CD4-positive, alpha-beta T cell treated with Interleukin-15 for 1 hour (primary cell): ENCODE measurements at places on chromosomes 16 and 17.

DNA sequence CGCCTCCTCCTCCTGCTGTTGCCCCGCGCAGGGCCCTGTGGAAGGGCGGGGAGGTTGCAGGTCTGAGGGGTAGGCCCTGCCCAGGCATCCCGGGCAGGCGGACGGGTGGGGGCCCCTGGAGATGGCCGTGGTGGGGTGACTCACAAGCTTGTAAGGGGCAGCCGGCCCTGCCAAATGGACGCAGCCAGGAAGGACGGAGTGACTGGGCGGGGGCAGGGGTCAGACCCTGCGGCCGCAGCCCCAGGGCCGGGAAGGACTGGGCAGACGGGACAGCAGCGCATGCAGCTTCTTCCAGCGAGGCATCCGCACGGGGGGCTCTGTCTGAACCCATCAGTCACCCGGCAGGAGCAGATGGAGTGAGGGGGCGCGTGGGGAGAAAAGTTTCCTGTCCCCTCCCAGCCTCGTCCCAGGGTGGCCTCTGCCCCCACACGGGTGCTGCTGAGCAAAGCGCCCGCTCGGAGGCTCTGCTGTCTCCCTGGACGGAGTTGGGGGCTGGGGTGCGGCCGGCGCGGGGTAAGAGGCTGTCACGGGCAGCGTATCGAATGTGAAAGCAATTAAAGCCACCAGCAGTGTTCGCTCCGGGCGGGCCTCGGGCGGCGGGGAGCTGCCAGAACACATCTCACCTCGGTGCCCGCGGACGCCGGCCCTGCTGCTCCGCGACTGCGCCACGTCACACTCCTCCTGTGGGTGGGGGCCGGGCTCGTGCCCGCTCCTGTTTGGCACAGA is 5.4 kb upstream of the PRR35 start:
- no peak for DNase-seq

GRCh38 chr17:32625971-32626370 is 139.2 kb downstream of the CDK5R1 start:
- no peak for DNase-seq

DNA sequence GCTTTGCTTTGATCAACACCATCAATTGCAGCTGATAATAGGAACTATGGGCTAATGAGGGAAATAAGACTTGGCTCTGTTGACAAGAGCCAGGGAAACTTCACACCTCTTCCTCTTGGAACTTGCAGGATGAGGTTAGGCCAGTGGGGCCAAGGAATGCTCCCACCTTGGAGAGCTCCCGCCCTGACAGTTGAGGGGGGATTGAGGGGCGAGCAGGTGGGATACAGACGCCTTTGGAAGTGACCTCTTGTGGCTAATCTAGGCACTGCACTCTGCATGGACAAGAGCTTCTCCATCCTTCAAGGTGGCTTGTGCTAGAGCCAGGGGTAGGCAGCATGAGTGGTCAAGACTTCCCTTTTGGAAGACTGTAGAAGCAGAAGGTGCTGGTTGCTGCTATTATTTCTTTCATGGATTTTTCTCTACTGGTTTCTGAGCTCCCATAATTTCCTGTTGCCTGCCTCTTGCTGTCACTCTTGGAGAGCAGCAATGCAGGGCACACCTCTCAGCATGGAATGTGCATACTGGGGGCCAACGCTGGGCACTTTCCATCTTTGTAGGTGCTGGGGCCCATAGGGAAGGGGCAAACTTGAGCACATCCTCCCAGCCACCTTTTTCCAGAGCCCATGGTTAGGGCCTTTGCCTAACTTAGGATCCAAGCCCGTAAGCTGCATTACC is 2.3 kb upstream of the PHF12 start:
- peak; percentile 44 for DNase-seq

DNA sequence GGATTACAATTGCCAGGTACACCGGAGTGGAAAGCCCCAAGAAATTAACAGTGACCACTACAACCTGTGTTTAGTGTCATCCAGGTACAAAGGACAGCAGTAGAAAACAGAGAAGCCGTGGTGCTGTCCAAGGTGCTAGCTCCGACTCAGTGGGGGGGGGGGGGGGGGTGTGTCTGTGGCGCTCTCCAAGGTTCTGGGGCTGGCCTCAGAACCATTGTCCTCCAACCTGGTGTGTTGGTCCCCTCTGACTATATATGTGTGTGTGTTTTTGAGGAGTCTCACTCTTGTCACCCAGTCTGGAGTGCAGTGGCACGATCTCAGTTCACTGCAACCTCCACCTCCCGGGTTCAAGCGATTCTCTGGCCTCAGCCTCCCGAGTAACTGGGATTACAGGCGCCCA is 5.8 kb upstream of the ZNF23 start:
- DNase-seq: no peak

DNA sequence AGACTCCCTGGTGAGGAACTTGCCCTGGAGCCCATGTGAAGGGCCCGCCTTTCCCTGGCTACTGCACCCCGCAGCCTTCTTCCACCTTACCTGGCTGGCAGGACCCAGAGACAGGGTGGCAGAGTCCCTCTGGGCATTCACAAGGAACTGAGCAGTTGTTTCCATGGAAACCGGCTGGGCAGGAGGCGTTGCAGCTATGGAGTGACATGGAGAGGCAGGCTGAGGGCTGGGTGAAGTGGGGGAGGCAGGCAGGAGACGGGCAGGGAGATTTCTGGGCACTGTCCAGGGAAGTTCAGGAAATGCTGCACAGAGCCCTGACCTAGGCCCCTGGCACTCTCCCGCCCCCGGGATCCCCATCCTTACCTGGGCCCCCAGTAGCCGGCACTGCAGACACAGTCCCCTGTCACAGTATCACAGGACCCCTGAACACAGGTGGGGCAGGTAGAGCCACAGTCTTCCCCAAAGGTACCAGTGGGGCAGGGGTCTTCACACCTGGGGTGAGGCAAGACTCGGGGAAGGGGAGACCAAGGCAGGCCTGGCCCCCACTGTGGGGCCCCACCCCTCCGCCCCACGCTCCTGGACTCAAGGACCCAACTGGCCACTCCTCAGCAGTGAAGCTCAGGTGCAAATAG is 5.9 kb downstream of the SCARF1 start:
- no peak for DNase-seq

- peak; percentile 24 for DNase-seq
Measured at GRCh38 chr16:31181102-31181830, 1.3 kb downstream of the FUS start.

GRCh38 chr17:77316191-77316641 is 175.4 kb downstream of the SEC14L1 start:
- no peak for DNase-seq
